ENCODE measurements at places on chromosomes 16 and 17.

GRCh38 chr16:48173889-48174288 lies 18.1 kb upstream of the ABCC12 start:
- no peak for DNase-seq

GRCh38 chr17:40535924-40536294 lies 29.4 kb downstream of the CCR7 start:
- no peak for DNase-seq

DNA sequence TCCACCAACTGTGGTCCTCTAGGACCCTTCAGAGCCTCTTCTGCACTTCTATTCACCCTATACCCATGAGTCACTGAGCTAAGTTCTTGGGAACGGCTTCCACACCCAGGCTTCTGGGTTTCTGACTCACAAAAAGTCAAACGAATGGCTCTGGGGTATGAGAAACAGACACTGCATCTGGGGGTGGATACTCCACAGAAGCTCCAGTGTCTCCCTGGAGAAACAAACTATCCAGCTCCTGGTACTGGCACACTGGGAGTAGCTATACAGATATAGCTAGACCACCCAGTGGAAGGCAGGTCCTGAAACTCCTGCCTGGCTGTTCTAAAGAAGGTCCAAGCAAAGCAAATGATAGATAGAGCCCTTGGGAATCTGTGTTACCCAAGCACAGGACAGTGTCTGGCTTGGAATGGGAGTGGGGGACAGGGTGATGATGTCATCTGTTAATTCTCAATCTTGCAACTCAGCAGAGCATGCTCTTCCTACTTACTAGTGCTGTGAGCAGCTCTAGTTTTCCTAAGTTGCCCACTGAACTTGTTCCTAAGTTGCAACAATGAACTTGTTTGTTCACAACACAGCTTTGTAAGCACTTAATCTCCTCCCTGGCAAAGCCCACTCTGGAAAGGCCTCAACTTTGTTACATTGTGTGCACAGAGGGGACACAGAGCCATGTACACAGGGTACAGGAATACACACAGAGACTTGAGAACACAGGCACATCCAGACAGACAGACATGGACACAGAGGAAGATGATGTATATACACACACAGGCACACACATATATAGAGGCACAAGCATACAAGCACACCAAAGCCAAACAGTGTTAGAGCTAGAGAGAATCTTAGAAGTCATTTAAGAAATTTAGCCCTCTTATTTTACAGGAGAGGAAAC lies 6.7 kb downstream of the MMP28 start:
- no peak for DNase-seq

DNA sequence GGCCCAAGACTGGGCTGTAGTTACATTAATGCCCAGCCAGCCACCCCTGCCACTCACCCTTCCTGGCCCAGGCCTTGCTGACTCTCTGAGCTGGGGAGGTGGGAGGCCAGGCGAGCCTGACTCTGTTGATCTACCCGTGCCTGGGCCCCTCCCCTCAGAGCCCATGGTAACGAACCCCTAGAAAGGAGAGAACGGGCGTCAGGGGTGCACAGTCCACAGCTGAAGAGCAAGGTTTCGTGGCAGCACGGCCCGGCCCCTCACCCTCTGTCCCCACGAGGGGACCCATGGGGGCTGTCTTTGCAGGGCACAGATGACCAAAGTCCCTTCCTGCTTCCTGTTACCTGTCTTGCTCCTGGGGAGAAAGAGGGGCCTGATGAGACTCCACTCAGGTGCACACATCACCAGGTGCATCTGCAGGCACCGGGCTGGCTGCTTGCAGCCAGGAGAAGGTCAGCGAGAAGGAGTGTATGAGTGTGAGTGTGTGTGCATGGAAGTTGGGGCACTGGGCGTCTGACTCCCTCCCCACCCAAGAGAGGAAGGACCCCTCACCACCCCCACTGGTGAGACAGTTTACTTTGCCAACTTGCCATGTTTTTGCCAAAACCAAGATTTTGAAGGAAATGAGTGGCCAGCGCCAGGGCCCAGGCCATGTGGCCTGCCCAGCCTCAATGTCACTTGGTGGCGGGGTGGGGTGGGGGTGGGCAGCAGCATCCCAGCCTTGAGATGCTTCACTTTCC lies 359.1 kb downstream of the SEC14L1 start:
- no peak for DNase-seq

- no peak for DNase-seq
Observed at GRCh38 chr17:65729207-65729606, 167.8 kb upstream of the AXIN2 start.

DNA sequence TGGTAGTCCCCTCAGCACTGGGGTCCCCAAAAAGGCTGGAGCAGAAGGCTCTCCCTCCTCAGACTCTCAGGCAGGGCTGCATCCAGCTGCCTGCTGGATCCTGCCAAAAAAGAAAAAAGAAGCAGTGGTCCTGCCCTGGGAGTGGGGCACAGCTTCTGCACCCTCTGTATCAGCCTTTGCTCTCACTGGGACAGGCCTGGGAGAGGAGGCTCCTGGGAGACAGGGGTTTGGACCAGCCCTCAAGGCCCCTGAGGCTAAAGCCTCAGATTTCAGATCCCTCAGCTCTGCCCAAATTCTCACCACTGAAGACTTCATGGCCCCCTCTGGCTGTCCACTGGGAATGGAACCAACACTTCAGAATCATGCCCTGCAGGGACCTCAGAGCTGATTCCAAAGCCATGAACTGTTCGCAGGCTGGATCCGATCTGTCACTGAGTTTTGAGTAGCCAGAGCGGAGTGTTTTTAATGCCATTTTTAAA lies 96.9 kb downstream of the C16orf78 start:
- no peak for DNase-seq

DNA sequence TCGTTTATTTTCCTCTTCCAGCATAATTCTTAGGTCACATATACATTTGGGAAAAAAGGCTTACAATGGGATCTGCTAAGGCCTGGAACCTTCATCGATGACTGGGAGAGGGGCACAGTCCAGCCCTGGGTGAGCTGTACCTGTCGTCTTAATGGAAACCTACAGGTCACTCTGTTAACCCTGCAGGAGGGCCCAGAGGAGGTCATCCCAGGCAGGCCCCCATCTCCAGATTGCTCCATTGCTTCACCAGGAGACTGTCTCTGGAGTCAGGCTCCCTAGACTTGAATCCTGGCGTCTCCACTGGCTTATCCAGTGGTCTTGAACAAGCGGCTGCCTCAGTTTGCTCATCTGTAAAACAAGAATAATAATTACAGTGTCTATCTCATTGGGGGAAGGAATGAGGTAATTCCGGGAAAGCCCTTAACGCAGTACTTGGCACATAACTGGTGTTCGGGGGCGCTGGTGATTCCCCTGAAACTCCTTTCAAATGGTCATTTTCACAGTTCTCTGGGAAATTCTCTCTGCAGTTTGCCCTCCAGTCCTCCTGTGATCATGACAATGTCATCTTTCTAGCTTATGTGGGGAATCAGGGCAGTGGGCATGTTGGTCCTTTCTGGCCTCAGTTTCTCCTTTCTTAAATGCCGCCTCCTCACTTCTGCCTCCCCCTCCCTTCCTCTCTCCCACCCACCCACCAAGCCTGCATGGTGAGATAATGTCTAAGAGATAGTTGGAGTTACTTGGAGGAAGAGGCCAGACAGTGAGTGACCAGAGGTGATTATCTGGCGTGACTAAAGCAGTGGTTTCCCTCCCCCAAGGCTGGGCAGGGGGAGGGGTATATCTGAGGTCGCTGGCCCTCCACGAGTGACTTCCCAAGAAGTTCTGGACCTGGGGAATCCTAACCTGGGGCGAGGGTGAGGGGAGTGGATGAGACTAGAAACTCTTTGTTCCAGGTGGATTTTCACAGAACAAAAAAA lies 31.3 kb upstream of the TAC4 start:
- DNase-seq: no peak

DNA sequence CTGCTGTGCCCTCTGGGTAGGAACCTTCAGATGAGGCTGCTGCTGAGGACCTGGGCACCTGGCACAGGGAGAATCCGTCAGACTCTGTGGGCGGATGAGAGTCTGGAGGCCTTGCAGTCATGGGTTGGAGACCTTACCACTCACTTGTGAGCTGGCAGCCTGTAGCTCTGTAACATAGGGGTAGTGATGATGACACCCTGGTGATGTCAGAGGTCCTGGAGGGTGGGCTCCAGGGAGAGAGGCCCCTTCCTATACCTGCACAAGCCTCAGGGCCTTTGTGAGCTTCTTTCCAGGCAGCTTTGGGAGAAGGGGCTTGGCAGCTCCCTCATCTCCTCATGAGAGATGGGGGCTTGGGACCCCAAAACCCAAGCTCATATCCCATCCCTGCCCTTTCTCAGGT lies 1.6 kb downstream of the MIEF2 start:
- no peak for DNase-seq

DNA sequence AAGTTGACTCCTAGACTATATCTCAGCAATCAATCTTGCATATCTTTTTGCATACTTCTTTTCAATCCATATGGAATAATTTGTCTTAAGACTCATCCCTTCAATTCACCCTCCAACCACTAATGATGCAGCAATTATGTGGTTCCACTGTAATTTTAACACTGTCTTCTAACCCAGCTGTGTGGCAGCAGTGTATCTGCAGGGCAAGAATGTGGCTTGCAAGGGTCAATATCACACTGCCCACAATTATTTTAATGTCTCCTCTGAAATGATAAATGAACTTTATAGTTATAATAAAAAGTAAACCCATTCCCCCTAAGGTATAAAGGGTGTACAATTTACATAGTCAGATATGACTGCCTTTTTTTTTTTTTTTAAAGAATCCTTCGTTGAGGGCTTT lies 48.6 kb downstream of the FTO start:
- DNase-seq: no peak

DNA sequence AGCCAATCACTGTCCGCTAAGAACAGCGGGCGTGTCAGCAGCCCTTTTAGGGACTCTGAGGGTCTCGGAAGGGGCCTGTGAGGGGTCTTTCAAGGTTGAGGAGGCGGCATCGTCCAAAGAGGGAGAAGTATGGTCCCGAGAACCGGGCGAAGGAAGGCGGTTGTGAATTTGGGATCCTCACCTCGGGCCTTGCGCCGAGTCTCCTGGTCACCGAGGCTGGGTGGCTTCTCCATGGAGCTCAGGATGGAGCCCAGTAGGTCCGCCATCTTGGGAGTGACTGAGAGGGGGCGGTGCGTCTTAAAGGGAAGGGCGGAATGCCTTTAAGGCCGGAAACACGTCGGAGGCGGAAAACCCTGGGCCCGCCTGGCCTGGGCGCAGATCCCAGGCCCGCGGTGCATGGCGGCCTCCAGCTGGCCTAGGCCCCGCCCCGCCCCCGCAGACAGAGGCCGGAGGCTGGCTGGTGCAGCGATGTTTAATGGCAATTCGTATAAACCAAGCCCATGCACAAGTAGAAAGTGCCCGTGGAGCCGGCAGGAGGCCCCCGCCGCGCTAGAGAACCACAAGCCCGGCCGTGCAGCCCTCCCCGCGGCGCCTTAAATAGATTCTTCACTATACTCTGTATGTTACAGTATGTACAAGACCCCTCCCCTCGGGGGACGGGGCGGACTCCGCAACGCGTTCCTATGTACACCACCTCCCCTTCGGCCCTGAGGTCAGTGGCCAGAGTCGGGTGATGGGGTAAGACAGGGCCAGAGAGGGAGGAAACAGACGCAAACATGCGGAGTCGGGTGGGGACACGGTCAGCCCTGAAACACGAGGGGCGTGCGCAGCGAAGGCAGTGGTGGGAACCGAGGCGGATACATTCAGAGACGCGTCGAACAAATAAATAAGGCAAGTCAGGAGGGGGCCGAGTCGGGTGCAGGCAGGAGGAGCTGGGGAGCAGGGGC lies at the start of gene SPAG7:
Gene SPAG7, minus strand, starts transcription at position 279 of the 947 bp plus-strand sequence. Its CDS starts 13 bp downstream, at position 266.
- peak; percentile 99 for DNase-seq

DNA sequence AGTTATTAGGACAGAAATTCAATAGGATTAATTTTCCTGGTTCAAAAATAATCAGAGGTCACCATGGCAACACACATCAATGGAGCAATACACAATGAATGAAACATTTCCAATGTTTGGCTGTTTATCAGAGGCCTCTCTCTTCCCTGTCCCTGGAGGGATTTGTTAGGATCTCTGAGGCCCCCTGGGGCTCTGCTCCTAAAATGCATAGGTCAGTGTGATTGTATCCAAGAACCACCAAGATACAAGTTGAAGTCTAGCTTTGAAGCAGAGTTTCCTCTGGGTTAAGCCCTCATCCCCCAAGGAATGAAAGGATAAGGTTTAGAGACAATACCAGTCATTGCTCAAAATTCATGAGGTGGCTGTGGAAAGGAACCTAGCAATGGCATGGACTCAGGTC lies 561.2 kb upstream of the C16orf82 start:
- no peak for DNase-seq

DNA sequence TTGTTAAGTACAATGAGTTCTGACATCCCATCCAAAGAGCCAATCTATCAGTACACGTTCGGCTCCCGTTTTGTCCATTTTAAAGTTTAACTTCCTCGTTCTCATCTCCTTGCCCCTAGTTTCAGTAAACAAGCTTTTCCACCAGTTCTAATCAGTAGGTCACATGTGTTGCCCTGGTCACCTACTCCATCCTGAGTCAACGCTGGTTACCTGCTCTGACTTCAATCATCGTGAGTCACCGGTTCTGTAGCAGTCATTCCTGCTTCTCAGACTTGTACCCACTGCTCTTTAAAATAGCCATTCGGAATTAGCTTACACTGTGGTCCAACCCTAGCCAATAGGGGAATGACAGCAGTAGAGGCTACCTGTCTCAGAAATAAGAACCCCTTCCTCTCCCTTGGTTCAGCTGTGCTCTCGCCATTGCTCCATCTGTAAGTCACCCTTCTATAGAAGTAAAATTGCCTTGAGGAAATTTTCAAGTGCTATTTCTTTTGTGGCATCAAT lies 191.0 kb downstream of the CPPED1 start:
- DNase-seq: no peak

DNA sequence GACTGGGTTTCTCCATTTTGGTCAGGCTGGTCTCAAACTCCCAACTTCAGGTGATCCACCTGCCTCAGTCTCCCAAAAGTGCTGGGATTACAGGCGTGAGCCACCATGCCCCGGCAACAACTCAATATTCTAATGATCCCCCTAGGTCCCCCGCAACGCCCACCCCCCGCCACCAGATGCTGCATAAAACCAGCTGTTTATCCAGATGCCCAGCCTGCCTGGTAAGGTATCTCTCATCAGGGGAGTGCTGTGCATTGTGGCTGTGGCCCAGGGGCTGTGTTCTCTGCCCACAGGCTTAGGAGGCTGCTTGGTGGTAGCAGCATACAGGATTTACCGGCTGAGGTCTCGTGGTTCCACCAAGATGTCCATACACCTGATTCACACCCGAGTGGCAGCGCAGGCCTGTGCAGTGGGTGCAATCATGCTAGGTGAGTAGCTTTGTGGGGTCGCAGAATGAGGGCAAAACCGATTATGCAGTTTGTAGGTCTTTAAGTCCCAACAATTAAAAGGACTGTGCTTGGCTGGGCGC lies 1.3 kb downstream of the HIGD1B start:
- no peak for DNase-seq

GRCh38 chr16:78906135-78906534 lies 694.4 kb downstream of the MAF start:
- DNase-seq: no peak

DNA sequence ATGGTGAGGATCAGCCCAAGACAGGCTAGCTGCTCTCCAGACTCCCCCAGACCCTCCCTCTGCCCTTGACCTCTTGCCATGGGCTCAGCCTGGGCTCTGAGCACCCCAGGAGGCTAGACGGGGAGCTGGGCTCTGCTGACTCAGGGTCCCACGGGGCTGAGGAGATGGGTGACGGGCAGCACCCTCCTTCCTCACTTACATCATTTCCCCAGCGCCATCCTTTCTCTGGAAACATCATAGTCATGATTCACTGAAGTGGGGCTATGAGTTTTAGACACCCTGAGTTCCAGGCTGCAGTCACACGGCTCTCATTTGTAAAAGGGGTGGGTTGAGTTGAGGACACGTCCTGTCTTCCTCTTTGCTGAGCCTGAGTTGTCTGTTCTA lies 3.0 kb upstream of the ITGAX start:
- no peak for DNase-seq

GRCh38 chr17:2172077-2172851 lies 117.4 kb downstream of the HIC1 start:
- no peak for DNase-seq

GRCh38 chr17:50255766-50256635 lies 18.3 kb upstream of the TMEM92 start:
- no peak for DNase-seq
